ENCODE measurements at places on chromosomes 1 and 21.

DNA sequence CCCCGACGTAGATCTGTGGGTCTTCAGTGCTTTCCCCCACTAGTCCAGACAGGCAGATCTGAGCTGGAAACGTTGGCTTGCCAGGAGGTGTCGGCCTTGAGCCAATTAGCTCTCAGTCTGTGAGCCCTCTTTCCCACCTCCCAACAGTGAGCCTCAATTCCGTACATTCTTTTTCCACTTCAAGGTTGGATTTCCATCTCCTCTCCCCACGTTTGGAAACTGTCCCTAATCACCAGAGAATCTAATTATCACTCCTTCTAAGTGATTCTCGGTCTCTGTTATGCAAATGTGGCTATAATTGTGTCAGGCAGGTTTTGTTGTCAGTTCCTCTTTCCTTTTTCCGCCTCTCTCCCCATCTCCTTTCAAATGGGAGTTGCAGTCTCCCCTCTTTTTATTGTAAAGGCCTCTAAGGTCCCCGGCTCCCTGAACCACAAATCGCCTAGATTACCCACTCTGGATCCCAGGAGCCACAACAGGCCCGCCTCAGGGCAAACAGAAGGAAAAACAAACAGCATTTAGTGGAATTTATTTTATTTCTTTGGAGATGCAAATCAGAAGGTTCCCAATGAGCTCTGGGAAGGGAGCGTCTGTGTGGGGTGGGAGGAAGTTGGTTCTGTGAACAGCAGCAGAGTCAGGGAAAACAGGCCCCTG is 29.4 kb upstream of the LRRN2 start:
- DNase-seq, result no peak

GRCh38 chr1:90719330-90720144 is 2.4 kb upstream of the BARHL2 start:
- DNase-seq, result no peak

GRCh38 chr1:15360700-15361099 is 49.0 kb upstream of the EFHD2 start:
- no peak for DNase-seq

DNA sequence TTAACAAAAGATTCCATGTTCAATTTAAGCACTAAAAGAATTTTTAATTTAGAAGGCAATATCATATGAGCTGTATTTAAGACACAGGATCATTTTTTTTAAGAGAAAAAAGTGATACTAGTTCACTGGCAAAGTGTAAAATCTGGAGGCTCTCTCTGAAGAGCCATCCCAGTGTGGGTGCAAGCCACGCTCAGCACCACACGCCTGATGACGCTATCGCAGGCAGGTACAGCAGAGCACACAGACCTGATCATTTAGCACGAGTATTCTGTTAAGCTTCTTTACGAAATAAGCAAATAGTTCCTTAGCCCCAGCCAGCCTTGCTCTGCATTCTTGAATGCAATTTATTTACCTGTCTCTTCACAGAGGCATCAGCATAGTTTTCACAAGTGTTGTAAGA is 198.6 kb downstream of the SIPA1L2 start:
- DNase-seq, result no peak

DNA sequence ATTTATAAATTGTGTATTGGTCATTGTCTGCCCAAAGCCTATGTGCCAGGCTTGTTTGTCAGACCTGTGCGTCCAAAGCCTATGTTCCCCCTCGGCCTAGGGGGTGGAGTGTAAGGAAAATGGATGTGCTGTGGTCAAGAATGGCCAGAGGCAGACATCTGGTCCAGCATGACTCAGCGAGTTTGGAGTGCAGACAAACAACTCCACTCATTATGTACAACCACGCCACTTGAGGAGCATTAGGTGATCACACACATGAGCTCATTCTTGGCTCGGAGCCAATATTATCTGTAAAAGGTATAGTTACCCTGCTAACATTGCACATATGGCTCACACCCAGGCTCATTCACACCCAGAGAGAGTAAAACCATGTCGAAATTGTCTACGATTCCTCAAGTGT is 1047.6 kb upstream of the ADGRL4 start:
- DNase-seq, result no peak

- no peak for DNase-seq
Measured at GRCh38 chr1:205593532-205593931, 38.3 kb downstream of the ELK4 start.

DNA sequence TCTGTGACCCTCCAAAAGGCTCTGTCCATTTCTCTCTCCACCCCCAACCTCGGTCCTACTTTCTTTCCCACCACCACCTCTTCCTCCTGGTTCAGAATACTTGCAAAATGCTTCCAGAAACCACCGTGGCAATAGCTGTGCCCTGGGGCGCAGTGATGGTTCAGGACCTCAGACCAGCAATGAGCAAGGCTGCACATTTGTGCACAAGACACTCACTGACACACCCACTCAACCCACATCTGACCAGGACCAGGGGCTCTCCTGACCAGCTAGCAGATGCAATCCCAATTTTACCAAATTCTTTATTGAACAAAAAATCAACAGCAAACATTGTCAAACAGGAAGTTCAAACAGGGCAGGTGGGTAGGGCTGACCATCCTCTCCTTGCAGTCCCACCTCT is 25.7 kb downstream of the SPOCD1 start:
- DNase-seq, result no peak

- no peak for DNase-seq
Measured at GRCh38 chr1:162168261-162168660, 98.8 kb downstream of the NOS1AP start.

- DNase-seq, result no peak
Measured at GRCh38 chr1:59136541-59137275, 160.2 kb upstream of the FGGY start.

GRCh38 chr1:12125422-12126355 is 41.1 kb upstream of the TNFRSF1B start:
- no peak for DNase-seq

- DNase-seq, result no peak
Measured at GRCh38 chr1:167900907-167901306, 13.0 kb downstream of the ADCY10 start.

- no peak for DNase-seq
Measured at GRCh38 chr1:54009406-54009805, 8.6 kb downstream of the LDLRAD1 start.

GRCh38 chr1:201585093-201585483 is 46.2 kb downstream of the NAV1 start:
- no peak for DNase-seq

DNA sequence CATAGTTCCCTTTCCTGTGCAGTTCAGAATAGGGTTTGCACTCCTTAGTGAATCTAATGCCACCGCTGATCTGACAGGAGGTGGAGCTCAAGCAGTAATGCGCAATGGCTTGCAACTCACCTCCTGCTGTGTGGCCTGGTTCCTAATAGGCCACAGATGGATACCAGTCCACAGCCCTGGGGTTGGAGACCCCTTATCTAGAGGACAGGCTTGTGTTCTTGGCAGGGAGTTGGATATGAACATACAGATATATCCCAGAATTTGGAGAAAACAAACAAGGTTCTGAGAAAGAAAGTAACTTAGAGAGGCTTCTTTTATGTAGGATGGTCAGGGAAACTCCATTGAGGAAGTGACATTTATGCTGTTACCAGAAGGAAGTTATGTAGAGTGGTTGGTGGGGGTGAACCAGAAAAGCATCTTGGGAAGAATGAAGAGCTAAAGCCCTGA is 5.1 kb upstream of the PTPRC start:
- DNase-seq, result no peak

GRCh38 chr1:211261229-211261628 is 2.1 kb downstream of the RCOR3 start:
- no peak for DNase-seq

DNA sequence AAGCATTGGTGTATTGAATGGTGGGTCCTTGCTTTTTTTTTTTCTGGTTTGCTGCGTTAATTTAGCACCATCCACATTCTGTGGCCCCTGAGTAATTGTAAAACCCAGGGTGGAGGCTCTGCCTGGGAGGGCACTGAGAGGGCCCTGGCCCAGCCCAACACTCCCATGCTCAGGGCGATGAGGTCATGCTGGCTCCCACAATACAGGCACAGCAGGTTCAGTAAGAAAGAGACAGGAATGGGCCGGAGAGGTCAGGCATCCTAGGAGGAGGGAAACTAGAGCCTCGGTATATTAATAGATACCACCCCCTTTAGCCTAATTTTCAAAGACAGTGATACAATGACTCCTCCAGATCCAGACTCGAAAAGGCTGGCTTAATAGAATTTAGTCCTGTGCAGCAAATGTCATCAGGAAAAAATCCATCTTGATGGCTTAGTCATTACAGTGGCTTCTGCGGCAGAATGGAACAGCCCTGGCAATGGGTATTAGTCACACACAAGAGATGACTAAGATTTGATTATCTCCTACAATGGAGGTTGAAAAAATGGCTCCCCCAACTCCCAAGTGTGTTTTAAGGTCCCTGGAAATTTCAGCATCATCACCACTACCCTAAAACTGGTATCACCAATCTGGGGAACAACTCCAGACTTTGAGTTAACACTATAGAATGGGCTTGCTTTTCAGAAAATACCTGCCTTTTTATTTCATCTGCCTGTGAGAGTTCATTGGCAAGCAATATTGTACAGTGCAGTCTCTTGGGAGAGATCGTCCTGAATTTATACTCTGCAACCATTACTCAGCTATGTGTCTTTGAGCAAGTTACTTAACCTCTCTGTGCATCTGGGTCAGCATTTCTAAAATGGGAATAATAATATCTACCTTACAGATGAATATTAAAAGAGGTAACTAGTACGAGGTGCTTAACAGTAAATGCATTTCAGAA is 43.9 kb upstream of the LYST start:
- DNase-seq, result no peak

DNA sequence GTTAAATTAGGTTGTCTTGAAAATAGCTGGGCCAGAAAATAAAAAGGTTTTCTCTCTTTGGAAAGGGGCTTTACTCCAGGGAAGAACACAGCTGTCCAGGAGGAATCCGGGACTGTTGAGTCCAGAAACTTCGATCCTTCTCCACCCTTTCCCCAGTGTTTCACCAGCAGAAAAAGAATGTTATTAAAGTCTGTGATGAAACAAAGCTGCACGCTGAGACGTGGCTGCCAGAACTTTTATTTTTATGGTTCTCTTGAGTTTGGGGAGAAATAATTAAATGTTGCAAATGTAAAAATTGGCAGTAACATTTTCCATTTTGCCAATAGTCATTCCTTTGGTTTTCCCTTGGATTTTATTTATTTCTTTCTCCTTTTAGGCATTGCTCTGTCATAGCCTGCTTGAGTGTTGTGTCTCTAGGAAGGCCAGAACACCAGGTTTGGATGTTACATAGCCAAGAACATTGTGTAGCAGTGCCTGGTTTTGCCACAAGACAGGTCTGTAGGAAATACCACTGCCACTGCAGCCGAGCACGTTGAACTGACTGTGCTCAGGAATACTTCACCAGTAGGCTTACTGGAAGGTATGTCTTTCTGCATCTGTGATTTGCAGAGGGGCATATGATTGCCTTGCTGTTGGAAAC is 87.4 kb downstream of the ROR1 start:
- DNase-seq, result no peak

- no peak for DNase-seq
Measured at GRCh38 chr1:58290685-58291372, 255.7 kb downstream of the OMA1 start.

- no peak for DNase-seq
Measured at GRCh38 chr1:40049725-40050124, 9.2 kb downstream of the CAP1 start.

GRCh38 chr1:198893763-198894444 is 255.1 kb downstream of the PTPRC start:
- no peak for DNase-seq

DNA sequence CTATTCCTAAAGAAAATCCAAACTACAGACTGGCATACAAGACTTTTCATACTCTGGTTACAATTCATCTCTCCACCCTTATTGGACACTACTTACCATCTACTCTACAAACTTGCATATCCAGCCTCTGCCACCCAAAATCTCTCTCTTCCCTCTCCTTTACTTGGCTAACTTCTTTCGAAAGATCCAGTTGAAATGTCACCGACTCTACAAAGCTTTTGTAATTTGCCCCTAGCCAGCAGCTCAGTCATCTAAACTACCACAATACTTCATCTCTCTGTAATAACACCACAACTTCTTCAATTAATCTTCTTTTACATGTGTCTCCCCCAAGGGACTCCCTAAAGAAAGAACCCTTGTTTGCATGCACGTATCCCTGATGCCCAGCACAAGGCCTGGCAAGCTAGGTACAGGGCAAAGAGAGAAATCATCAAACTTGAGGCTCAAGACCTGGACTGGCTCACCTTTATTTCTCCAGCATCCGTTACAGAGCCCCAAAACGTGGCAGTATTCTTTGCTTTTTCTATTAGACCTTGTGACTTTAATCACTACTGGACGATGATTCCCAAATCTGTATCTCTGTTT is 2.7 kb downstream of the ZBTB21 start:
- DNase-seq, result no peak

DNA sequence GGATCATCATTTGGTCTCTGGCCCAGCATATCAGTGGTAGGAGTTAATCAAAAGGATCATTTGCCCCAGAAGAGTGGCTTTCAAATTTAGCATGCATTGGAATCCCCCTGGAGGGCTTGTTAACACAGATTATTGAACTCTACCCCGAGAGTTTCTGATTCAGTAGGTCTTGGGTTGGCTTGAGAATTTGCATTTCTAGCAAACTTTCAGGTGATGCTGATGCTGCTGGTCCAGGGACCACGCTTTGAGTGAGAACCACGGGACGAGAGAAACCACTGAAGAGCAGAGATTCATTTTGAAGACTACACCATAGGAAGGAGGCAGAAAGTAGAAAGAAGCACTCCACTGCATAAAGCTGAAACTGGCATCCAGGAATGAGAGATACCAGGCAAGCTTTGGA is 81.3 kb upstream of the DUSP10 start:
- DNase-seq, result no peak

DNA sequence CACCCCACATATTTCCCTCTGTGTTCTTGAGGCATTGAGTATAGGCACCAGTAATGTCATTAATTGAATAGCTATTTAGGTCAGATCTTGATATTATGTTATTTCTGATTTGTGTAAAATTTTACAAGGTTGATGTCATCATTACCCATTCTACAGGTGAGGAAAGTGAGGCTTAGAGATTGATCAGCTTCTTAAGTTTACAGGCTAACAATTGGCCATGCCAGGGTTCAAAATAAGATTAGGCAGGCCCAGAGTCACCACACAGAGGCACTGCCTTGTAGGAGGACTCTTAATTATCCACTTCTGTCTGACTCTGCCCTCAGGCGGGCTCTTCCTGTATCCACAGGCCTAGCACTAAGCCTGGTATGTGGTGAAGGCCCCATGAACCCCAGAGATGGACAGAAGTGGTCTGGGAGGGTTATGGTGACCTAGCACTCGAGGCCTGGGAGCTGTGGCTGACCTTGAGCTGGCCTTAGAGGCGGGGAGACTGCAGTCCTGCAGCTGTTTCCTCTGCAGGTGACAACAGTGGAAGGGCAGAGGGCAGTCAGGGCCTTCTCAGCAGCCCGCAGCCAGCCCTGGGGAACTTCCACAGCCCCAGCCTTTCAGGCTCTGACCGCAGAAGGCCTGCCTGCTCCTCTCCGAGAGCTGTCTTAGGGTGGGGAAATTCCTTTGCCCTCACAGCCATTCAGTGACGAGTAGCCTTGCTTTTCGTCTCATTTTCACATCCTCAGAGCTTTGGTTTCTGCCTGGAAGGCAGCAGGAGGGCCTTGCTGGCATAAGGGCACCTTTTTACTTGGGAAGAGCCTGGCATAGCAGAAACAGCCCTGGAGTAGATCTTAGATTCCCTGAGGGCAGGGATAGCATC is 12.2 kb downstream of the ZDHHC18 start:
- DNase-seq, result peak; percentile 58

GRCh38 chr1:186512698-186513457 is 52.0 kb upstream of the PDC start:
- no peak for DNase-seq

All from GM18507 (cell line).